Inflammatory macrophage treated with lipopolysaccharide for 1 hour (primary cell): ENCODE measurements at places on chromosomes 7 and 10.

DNA sequence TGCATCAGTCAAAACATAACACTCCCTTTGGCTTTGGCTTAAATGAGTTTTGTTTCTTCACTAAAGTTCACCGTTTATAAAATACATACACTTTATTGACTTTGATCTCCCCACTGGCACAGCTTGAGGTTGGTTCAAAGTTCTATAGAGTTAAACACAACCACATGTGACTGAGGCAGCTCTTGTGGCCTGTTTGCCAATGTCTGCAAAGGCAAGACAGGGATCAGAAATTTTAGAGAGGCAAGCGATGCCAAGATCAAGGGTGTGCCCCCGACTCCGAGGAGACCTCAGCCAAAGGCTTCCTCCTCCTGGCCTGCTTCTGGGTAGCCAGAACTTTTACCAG, 129.8 kb upstream of the JCAD start:
- no peak for DNase-seq

GRCh38 chr10:48940372-48940771, 732 bp upstream of the LRRC18 start:
- no peak for DNase-seq

- DNase-seq, result no peak
These were observed 3.6 kb downstream of the ZNF488 start for GRCh38 chr10:47380341-47381102.

DNA sequence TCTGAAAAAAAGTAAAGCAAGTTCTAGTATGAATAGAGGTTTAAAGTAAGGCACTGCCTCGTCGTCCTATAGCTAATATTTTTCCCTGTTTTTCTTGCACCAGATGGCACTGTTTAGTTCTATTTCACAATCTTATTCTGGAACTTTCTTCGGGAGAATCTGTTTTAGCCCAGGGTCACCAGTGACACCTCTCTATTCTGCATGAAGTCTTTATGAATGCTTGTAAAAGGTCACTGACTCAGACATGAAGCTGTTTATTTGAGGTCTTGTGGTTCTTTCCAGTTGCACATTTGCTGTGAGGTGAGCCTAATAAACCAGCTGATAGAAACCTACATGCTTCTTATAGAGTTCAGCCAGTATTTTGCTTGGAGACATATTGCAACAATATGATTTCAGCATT, 444.3 kb downstream of the AUTS2 start:
- no peak for DNase-seq

GRCh38 chr7:110308791-110309190, 782.1 kb upstream of the LRRN3 start:
- DNase-seq, result no peak

GRCh38 chr10:103780242-103781149, 74.9 kb downstream of the SH3PXD2A start:
- DNase-seq, result no peak

- no peak for DNase-seq
These were observed at the start of gene HOXA10 for GRCh38 chr7:27173956-27174873. HOXA10 (minus strand) TSS chr7:27174320; CDS start chr7:27174306, 14 bp downstream.

DNA sequence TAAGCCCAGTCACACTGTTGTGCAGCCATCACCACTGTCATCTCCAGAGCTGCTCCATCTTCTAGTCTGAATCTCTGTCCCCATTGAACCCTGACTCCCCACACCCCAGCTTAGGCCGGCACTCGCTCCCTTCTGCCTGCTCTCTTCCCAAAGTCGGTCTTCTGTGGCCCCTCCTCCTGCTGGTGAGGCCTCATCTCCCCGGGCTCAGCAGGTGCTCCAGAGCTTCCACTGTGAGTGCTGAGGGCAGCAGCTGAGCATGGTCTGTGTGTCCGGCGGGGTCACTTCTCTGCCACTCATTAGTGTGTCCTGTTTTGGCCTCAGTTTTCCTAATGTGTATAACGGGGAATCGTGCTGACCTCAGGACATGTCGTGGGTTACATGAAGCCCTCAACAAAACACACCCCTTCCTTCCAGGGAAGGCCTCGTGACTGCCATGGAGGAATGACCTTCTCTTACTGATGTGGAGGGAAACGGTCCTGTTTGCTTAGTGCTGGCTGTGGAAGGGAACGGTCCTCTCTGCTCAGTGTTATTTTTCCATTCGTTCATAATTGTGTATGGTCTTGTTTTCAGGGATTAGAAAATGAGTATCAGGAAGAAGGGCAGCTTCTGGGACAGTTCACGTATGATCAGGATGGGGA, 4.3 kb upstream of the GET4 start:
- DNase-seq, result no peak

- DNase-seq, result peak; percentile 23
These were observed 73.9 kb upstream of the GDF10 start for GRCh38 chr10:47225928-47226645.

- peak; percentile 21 for DNase-seq
These were observed 76.3 kb downstream of the FOXL3 start for GRCh38 chr7:366161-366803.

- DNase-seq, result no peak
These were observed 1.7 kb upstream of the LDB1 start for GRCh38 chr10:102121739-102122372.
